ENCODE measurements at places on chromosomes 1 and 21.

GRCh38 chr1:64320922-64321614, 117.6 kb downstream of the UBE2U start:
- no peak for DNase-seq

GRCh38 chr1:63533931-63534330, 10.6 kb downstream of the EFCAB7 start:
- no peak for DNase-seq

DNA sequence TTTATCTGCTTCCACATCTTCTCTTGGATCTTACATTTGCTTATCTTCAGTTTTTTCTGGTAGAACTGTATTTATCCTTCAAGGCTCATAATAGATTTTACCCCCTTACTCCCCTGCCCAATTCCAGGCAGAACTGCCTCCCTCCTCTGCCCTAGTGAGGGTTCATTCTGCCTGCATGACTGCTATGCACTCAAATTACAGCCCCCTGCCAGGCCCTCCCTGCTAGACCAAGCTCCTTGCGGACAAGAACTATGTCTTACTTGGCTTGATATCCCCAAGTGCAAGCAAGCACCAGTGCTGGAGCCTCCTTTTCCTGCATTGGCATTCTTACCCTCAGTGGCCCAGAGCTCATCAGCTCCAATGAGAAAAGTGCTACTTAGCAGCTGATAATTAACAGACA, 18.1 kb downstream of the MAPKAPK2 start:
- DNase-seq, result no peak

- no peak for DNase-seq
These were observed 254.4 kb upstream of the POU3F1 start for GRCh38 chr1:38301040-38301439.

- no peak for DNase-seq
These were observed 5.4 kb upstream of the SHISA4 start for GRCh38 chr1:201883266-201883665.

- no peak for DNase-seq
These were observed 123.7 kb downstream of the NTNG1 start for GRCh38 chr1:107264561-107264960.

DNA sequence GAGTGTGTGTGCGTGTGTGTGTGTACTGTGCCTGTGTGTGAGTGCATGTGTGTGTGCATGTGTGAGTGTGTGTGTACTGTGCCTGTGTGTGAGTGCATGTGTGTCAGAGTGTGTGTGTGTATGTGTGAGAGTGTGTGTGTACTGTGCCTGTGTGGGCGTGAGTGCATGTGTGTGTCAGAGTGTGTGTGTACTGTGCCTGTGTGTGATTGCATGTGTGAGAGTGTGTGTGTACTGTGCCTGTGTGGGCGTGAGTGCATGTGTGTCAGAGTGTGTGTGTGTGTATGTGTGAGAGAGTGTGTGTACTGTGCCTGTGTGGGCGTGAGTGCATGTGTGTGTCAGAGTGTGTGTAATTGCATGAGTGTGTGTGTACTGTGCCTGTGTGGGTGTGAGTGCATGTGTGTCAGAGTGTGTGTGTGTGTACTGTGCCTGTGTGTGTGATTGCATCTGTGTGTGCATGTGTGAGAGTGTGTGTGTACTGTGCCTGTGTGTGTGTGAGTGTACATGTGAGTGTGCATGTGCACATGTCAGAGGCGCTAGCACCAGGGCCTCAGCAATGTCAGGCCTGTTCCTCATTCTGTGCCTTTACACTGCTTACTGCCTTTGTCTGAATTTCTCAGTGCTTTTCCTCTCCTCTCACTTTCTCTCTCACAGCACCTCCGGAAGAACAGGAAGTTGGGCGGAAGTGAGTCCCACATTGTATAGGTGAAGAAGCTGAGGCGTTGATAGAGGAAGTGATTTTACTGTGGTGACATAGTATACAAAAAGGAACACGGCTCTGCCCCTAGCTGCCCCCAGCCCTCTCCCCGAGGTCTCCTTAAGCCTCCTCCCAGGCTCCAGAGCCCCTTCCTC, 4.9 kb downstream of the SLC5A9 start:
- no peak for DNase-seq

DNA sequence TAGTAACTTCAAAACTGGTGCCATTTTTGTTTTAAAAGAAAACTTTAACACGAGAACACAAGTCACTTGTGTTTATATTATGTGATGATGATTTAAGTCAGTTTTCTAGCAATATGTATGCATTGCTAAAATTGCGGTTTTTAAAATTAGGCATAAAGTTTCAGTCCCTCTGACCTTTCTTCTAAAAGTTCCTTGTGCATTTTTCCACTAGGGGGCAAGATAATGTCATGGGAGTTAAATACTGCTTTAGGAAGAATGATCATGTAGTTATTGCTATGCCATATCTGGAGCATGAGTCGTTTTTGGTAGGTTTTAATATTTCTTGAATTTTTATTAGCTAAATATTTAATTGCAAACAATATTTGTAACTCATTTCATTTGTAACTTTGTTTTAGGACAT, 10.7 kb downstream of the CDC7 start:
- DNase-seq, result peak; percentile 34

DNA sequence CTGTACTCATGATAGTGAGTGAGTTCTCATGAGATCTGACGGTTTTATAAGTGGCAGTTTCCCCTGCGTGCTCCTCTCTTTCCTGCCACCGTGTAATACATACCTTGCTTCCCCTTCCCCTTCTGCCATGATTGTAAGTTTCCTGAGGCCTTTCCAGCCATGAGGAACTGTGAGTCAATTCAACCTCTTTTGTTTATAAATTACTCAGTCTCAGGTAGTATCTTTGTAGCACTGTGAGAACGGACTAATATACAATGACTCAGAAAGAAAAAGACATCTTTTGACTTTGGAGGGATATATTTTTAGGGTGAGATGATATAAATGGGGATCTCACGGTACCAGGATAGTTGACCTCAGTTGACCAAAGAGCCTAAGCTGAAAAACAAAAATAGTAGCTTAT, 74.7 kb upstream of the BACH1 start:
- DNase-seq, result no peak

- no peak for DNase-seq
These were observed 44.1 kb downstream of the SLC5A9 start for GRCh38 chr1:48266576-48266975.

DNA sequence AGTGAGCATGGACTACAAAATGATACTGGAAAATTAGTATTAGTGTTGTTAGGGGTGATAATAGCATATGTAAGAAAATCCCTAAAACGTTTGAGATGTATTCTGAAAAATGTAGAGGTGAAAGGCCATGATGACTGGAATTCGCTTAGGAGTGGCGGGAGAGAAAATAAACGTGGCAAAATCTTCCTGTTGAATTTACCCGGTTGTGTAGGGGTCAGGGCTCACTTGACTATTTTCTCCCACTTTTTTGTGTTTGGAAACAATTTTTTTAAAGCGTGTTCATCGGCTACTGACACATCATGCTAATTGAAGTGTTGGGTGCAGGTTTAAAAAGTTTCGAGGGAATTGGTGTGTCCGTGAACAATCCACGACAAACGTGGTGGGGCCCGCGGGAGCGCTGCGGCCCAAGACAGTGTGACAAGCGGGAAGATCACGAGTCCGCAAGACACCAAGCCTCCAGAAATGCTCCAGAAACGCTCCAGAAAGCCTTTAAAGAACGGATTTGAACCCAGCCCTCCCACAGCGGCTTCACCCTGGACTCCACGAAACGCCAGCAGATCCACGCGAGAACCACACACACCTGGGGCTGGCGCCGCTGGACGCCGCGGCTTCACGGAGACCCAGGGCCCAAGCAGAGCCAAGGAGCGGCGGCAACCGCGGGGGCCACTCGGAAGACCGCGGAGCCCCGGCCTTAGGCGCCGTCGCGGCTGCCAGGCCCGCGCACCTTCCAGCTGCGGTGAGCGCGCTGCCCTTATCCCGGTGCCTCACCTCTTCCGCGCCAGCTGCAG, 573 bp downstream of the PSMG1 start:
- DNase-seq, result peak; percentile 27

GRCh38 chr1:17857996-17858395, 102.9 kb downstream of the ACTL8 start:
- DNase-seq, result no peak

- DNase-seq, result no peak
These were observed 20.5 kb downstream of the TMEM51 start for GRCh38 chr1:15173863-15174614.

DNA sequence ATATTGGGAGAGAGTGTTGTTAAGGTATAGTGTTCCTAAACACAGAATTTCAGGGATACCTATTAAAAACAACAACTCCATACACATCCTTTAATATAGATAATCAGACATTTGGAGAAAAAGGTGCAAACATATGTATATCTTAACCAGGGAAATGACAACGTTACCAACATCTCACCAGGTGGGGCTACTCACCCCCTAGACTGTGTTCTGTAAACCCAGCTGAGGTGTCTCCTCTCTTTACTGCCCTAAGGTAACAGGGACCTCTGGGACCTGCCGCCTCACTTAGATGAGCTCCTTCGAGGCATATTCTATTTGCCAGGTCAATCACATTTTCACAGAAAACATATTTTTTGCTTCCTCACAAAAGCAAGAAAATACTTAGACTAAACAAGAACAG, 13.4 kb downstream of the RRAGC start:
- DNase-seq, result no peak

DNA sequence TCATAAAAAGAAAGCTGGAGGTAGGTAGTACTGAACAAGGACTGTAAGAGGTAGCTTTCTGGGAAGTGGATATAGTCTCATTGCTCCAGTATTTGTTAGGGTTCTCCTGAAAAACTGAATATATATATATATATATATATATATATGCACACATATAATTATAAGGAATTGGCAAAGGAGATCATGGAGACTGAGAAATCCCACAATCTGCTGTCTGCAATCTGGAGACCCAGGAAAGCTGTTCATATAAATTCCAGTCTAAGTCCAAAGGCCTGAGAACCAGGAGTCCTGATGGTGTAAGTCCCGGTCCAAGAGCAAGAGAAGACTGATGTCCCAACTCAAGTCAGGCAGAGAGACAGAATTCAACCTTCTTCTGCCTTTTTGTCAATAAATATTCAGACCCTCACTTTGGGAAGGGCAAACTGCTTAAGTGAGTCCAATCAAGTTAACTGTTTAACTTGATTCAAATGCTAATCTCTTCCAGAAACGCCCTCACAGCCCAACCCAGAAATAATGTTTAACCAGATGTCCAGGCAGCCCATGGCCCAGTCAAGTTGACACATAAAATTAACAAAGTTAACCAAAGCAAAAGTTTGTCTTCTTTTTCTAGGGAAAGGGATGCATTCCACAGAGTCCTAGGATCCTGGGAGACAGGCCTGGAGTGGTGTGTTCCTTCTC, 225.3 kb upstream of the KAZN start:
- DNase-seq, result no peak

- no peak for DNase-seq
These were observed 250.6 kb upstream of the NFIA start for GRCh38 chr1:60831780-60832179.

DNA sequence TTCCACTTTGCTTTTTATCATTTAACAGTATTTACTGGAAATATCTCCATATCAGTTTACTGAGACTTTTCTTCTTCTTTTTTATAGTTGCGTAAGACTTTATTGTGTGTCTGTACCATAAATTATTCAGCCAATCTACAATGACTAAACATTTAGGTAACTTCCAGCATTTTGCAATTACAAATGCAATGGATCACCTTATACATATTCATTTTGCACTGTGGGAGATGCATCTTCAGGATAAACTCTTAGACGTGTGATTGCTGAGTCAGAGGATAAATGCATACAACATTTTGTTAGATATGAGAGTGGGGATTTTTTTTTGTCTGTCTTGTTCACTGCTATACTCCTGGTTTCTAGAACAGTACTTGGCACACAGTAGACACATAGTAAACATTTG, 95.7 kb upstream of the GCLM start:
- DNase-seq, result no peak

GRCh38 chr1:9269078-9269501, 23.6 kb upstream of the SPSB1 start:
- DNase-seq, result no peak

DNA sequence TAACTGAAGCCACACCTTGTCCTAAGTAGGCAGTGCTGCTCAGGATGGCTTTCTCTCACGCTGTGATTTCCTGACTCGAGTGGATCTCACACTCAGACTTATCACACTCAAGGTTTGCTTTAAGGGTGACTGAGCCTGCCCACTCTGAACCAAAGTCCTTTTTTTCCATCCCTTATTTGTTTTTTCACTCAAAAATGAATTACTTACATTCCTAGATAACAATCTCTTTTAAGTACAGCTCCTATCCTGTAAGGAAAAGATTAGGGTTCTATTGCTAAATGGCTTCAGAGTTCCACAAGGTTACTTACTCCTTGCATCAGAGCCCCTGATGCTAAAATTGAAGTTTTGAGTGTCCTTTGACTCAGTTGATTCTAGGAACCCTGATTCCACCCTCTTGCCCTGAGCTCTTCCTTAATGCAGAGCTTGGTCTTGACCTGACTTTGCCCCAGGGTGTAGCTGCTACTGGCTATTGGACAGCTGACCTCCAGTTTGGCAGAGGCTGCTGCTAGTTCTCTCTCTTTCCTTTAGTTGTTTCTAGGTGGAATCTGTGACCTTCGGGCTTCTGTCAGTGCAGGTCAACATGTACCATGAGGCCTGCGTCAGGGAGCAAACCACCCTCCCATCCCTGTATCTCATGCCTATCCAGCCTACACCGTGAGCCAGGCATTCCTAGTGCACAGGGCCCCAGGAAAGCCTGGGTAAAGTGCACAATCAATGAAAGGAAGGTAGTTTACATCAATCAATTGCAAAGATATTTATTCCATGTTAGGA, 80.1 kb upstream of the CD55 start:
- DNase-seq, result no peak

- no peak for DNase-seq
These were observed 54.3 kb downstream of the GRIK1 start for GRCh38 chr21:29885491-29885890.

DNA sequence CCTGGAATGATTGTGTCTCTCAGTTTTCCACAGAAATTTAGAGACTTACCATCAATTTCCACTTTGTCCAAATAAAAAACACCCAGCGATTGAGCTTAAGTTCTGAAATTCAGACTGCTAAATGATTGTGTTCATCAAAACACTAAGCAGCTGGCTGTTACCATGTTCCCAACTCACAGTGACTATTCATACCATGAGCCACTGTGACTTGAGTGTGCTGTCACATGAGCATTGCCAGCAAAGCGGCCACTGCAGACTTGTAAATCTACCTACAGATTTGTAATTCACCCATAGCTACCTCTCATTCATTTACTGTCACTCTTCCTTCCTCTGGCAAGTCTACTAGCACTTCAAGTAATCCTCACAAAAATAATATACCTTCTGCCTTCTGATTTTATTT, 17.2 kb upstream of the PRKAB2 start:
- DNase-seq, result peak; percentile 26
